Inflammatory macrophage treated with lipopolysaccharide for 1 hour (primary cell): ENCODE measurements at places on chromosomes 2 and 18.

DNA sequence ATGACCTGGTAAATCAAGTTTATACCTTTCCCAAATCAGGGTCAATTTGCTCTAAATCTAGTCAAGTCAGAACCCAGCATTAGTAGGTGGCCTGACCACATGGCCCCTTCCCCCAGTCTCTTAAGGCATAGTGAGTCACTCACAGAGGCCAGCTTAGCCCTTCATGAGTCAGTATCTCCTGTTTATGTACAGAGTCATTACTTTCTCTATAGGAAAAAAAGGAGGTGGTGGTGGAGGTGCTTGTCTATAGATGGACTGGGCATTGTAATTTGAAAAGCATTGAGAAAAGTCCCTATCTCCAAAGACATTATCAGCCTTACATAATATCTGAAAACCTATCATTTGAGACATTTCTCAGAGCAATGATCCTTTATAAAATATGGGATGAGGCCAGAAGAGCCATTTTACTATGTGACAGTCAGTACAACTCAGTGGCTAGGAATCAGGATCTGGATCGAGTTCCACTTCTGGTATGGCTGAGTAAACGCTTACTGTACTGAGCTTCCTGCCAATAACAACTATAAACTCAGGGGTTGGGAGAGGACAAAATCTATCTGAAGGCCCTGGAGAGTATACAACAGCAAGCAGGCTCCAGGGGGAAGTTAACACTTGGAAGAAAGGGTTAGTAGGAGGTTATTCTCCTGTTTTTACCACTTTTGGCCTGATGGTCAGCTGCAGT is 22.5 kb upstream of the SIGLEC15 start:
- DNase-seq, result peak; percentile 48

- DNase-seq, result no peak
Measured at GRCh38 chr2:205435970-205436369, 246.3 kb upstream of the NRP2 start.

DNA sequence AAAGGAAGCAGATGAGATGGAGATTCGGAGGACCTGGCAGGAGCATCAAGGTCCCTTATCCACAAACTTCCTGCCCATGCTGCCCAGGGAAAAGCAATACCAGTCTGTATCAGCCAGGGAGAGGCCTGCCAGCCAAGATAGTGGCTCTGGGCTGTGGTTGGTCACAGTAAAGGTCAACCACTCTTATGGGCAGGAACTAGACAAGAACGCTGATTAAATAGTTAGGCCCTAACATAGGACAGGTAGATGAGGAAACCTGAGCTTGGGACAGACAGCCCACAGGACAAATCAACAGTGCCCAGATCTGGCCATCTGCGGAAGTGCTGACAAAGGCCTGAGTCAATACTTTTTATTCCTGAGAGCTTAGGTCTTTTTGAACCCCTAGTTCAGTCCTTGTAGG is 10.7 kb downstream of the PSTPIP2 start:
- no peak for DNase-seq

DNA sequence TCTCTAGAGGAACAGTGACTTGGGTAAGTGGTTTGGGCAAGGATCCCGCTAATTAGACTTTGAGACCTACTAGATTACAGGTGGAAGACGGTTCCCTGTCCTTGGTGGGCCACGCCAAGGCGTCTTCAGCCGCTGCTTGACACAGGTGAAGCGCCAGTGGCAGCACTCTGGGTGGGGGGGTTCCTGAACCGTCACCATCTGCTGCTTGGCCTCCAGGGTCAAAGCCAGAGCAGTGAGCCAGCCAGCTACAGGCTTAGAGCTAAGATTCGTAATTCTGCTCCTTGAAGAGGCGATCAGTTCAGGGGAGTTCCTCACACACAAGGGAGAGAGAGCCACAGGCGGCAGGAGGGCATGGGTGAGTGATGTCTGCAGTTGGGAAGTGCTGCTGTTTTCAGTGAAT is 39.4 kb upstream of the RBM44 start:
- DNase-seq, result no peak

- no peak for DNase-seq
Measured at GRCh38 chr18:12420821-12421421, 13.2 kb downstream of the PRELID3A start.

GRCh38 chr2:53202063-53202462 is 565.5 kb upstream of the CHAC2 start:
- no peak for DNase-seq

- DNase-seq, result no peak
Measured at GRCh38 chr2:31811482-31811881, 199.3 kb downstream of the MEMO1 start.

DNA sequence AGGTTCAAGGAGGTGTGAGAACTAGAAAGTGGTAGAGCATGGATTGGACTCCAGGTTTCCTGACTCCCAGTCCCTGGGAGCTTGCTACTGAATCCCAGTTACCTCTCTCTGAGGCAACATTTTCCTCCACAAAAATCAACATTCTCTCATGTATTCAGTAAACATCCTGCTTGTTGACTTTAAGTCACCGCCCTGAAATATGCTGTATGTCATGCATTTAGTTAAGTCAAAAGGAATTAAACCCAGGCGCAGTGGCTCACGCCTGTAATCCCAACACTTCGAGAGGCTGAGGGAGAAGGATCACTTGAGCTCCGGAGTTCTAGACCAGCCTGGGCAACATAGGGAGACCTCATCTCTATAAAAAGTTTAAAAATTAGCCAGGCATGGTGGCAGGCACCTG is 3.8 kb downstream of the MATN3 start:
- DNase-seq, result no peak

DNA sequence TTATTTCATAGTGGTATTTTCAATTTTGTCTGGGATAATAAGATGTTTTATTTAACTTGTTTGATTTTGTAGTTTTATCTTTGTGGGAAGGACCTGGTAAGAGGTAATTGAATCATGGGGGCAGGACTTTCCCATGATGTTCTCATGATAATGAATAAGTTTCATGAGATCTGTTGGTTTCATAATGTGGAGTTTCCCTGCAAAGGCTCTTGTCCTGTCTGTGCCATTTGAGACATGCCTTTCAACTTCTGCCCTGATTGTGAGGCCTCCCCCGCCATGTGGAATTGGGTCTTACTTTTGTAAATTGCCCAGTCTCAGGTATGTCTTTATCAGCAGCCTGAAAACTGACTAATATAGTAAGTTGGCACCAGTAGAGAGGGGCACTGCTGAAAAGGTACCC is 77.8 kb upstream of the ARHGAP15 start:
- peak; percentile 86 for DNase-seq

DNA sequence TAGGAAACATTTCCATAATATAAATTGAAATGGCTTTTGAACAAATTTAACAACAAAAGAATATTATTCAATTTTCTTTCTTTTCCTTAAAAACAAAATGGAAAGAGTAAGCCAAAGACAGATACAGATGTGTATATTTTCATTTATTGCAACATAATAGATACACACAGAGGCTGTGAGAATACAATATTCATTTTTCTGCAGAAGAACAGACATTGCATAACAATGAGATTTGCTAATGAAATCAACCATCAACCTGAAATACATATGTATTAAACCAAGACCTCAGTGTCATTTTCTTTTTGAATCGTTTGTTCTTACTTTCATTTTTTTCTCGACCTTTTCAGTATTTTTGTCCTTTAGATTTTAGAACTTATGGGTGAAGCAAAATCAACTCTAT is 95.1 kb downstream of the BAZ2B start:
- DNase-seq, result no peak

DNA sequence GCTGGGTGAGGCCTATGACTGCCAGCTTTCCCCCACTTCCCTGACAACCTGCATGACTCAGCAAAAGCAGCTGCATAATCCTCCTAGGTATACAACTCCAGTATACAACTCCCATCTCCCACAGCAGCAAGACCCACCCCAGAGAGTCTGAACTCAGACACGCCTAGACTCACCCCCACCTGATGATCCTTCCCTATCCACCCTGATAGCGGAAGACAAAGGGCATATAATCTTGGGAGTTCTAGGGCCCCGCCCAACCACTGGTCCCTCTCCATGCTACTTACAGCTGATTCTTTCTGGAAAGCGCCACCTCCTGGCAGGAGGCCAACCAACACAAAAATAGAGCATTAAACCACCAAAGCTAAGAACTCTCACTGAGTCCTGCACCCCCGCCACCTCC is 296.5 kb downstream of the DCC start:
- no peak for DNase-seq

DNA sequence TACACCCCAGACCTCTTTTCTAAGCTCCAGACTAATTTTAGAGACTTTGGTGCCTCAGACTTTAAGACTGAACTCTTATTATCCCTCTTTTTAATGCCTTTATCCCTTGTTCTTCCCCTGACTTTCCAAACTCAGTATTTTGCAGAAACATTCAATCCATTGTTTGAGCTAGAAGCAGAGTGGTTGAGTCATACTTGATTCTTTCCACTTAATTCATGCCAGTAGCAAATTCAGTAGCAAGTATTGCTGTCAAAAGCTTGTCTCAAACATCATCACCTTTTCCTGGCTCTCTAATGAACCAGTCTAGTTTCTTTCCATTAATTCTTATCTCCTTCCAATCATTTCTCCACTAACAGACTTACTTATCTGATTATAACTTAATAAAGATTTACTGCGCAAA is 699.7 kb upstream of the ZNF804A start:
- no peak for DNase-seq

- no peak for DNase-seq
Measured at GRCh38 chr2:9655441-9656269, 24.9 kb upstream of the YWHAQ start.

DNA sequence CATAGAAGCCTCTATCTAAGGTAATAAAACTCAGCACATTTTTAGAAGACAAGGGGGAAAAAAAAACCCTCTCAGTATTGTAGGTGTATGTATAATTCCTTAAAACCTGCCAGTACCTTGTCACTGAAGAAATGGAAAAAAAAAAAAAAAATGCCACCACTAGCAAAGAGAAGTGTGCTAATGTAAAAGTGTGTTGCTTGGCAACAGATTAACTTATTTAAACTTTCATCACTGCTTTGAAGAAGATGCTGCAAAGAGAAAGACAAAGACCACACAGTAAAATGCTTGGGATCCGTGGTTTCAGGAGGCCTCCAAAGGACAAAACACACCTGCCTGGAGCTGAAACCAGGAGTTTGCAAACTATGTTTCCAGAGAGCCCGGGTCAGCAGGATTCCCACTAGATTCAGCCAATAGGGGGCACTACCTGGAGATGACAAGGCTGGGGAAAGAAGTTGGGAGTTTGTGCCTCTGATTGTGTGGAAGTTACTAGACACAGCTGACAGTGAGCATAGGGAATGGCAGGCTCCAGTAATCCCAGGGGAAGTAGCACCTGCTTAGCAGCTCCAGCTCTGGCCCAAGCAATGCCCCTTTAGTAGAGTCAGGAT is 169.1 kb upstream of the TRIB2 start:
- no peak for DNase-seq

DNA sequence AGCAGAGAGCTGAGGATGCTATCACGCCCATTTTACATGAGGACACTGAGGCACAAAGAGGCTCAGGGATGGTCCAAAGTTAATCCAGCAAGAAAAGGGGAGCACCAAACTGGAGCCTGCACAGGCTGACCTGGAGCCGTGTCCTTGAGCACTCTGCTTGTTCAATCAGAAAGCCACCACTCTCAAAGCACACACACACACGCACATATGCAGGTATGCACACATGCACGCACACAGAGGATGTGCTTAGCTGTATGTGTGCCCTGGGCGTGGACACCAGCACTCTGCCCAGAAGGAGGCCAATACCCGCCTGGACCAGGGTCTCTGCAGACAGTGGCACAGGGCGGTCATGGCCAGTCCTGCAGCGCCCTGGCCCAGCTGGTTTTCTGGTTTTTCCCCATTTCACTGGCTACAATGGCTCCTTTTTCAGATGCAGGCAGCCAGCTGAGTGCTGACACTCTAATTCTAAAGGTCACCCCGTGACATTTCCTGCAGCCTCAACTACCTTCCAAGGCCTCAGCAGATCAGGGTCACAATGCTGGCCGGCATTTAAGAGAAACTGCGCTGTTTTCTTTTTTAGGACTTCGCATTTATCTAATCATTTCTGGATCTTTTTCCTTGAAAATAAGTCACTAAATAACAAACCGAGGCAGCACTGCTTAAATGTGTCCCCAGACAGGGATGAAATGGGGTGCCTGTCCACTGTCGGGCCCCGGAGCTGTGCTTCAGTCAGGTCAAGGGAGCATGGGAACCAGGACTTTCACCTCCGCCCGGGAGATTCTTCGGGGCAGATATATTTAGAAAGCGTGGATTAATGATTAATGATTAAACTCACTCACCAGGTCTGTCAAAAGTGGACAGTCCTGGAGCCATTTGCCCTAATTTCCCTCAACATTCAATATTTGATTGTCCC is 104.5 kb downstream of the HDAC4 start:
- no peak for DNase-seq

DNA sequence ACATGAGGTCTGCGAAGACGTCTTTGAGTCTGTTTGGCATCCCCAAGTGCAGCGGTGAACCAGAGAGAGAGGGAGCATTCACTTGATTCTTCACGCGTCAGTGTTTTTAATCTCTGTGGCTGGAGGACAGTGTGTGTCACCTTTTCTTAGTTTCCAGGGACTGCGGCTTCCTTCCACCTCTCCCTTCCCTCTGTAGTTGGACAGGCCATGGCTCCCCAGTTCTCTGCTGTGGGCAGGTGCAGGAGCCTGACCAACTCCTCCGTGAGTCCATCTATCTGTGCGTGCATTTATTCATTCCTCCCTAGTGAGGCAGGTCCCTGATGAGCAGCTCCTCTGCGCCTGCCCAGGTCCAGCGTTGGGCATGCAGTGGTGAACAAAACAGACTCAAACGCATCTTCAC is 42.9 kb downstream of the AGAP1 start:
- DNase-seq, result no peak

DNA sequence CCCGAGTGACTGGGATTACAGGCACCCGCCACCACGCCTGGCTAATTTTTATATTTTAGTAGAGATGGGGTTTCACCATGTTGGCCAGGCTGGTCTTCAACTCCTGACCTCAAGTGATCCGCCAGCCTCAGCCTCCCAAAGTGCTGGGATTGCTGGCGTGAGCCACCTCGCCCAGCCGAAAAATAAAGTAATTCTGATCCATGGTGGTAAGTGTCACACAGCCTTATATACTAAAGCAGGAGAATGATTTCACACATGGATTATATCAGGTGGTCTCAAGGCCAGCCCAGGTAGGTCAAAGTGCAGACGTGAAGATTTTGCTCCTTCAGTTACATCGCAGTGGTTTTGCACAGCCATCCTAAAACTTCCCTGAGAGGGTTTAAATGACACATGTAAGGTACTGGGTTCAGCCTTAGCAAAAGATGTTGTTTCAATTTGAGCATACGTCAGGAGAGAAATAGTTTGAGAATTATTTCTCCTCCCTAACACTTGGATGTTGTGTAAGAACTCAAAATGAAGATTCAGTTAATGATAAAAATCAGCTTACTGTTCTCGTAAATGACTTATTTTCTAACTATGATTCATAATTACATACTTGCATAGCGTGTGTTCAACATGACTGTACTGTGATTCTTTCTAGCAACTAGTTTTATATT is 93.0 kb upstream of the SLC39A10 start:
- DNase-seq, result no peak

- DNase-seq, result no peak
Measured at GRCh38 chr2:136322428-136322827, 204.5 kb upstream of the CXCR4 start.

- DNase-seq, result no peak
Measured at GRCh38 chr2:175317751-175318150, 136.2 kb upstream of the ATP5MC3 start.

GRCh38 chr2:43228756-43229659 is 2.6 kb upstream of the ZFP36L2 start:
- no peak for DNase-seq

- no peak for DNase-seq
Measured at GRCh38 chr2:28400419-28400818, 7.8 kb downstream of the FOSL2 start.
